Stimulated activated CD4-positive, alpha-beta T cell treated with anti-CD3 and anti-CD28 coated beads, TNF-alpha, amount 100 ng/mL, for 24 hours (primary cell): ENCODE measurements at places on chromosomes 2 and 18.

DNA sequence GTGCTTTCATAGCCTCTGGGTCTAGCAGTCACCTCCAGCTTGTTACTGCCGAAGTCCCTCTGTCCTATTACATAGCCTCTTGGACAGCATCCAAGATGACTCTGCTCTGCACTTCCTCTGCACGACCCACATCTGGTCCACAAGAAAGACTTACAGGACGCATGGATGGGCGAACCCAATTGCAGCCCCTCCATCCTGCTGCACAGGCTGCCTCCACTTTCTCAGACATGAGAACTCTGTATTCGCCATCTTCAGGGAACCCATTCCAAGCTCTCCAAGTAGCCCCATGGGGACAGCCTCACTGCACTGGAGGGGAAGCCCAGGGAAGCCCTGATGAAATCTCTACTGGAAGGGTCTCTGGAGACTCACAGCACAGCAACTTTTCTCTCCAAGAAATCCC lies 172.1 kb downstream of the GFPT1 start:
- no peak for DNase-seq

DNA sequence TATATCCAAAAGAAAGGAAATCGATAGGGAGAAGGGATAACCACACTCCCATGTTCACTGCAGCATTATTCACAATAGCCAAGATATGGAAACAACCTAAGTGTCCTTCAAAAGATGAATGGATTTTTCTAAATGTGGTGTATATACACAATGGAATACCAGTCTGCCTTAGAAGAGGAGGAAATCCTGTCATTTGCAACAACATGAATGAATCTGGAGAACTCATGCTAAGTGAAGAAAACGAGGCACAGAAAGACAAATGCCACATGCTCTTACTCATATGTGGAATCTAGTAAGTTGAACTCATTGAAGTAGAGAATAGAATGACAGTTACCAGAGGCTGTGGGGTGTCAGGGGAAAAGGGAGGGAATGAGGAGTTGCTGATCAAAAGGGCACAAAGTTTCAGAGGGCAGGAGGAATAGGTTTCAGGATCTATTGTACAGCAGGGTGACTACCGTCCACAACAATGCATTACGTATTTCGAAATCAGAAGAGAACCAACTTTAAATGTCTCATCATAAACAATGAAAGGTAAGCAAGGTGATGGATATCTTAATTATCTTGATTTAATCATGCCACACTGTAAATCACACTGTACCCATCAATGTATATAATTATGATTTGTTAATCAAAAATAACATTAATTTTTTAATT lies 46.1 kb downstream of the SIGLEC15 start:
- DNase-seq, result no peak

DNA sequence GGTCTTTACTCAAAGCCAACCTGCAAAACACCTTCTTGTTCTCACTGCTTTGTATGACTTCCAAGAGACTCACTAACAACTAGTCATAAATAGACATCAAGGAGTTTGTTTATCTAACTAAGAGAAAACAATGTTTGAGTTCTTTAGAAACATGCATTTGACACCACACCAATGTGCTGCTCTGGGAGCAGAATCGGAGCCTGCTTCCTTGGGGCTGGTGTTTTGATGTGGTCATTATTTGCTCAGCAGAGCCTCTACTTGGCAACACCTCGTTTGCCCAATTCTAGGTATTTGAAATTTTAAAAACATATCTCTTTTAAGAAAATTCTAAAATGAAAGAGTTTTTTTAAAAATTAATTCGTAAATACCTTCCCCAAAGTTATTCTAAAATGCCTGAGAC lies 167.5 kb downstream of the BCL2 start:
- DNase-seq, result no peak

DNA sequence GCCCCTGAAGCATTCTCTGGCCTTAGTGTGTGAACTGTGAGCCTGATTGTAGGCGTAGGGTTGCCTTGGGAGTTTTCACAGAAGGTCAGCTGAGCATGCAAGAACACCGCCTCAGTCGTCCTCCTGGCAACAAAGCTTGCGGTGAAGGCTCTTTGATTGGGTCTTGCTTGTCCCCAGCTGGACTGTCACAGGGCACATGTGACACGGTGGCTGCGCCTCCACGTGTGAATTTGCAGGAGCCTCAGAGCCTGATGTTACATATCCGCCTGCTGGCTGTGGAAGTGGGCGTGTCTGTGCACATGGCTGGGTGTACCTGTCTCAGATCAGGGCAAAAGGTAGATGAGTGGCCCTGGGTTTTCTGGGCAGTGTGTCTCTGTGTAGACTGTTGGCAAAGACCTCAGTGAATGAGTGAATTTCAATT lies 228.7 kb downstream of the HAUS1 start:
- DNase-seq, result no peak

GRCh38 chr2:196166876-196167275 lies 4.5 kb downstream of the STK17B start:
- DNase-seq, result no peak
